ENCODE measurements at places on chromosomes 13 and 19.

GRCh38 chr19:14198384-14199376, 7.3 kb downstream of the ADGRL1 start:
- DNase-seq: no peak

DNA sequence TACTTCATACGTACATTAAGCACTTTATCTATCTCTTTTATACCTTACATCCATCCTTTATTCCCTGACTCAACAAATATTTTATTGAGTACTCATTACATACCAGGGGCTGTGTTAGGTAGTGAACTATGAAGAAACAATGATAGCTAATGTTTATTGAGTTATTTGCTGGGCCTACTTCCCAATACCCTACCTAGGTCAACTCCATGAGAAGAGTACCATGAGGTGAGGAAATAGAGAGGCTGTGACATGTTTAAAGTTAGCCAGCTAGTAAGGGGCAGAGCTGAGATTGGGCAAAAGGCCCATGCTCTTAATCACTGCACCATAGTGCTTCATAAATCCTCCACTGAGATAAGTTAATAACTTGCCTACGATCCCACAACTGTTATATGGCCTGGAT, 79.9 kb downstream of the FREM2 start:
- no peak for DNase-seq

GRCh38 chr19:16208847-16209665, 11.3 kb downstream of the AP1M1 start:
- DNase-seq: no peak

DNA sequence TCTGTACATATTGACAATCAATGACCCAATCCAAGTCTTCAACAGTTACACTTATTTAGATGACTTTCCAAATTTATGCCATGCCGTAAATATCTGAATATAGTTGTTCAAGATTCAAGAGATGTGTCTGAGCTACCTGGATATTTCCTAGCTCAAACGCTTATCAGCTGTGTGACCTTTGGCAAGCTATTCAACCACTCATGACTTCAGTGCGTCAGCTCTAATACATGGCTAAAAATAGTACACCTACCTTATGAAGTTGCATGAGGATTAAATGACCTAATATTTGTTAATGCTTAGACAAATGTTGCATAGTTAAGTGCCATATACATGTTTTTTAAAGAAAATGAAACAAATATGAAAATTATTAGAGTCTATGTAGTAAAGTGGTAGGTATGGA, 704.1 kb downstream of the OLFM4 start:
- DNase-seq: no peak

GRCh38 chr19:50724522-50725217, 1.5 kb downstream of the CLEC11A start:
- peak; percentile 97 for DNase-seq

GRCh38 chr19:30388327-30388726, 16.1 kb downstream of the ZNF536 start:
- no peak for DNase-seq

GRCh38 chr19:29378126-29378525, 147.7 kb upstream of the VSTM2B start:
- DNase-seq: peak; percentile 10

DNA sequence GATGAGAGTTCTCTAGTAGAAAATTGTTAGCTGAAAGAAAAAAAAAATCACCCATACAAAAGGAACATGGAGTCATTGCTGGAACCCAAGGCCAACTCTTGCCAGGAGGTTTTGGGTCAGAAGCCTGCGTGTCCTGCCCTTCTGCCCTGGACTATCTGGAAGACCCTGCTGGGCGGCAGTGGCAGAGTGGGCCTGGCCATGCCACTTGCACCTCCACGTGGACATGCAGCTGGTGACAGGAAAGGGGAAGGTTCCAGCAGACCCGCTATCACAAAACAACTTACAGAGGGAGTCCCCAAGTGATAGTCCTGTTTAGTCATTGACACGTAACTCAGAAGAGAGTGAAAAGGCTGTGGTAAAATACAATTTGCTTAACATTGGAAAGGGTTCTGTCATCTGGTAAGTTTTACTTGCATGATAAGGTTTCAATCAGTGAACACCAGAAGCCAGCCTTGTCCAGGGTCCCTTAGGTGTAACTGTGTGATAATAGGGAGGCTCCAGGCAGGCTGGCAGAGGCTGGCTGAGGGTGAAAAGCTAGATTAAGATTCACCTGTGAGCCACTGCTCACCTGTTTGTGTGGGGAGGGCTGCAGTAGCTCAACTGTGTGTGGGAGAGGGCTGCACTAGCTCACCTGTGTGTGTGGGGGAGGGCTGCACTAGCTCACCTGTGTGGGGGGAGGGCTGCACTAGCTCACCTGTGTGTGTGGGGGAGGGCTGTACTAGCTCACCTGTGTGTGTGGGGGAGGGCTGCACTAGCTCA, 47.8 kb downstream of the COL4A2 start:
- DNase-seq: no peak

GRCh38 chr13:79884890-79885289, 403.9 kb downstream of the NDFIP2 start:
- no peak for DNase-seq

GRCh38 chr19:49200238-49200862, 42.8 kb downstream of the TRPM4 start:
- no peak for DNase-seq

GRCh38 chr13:41651413-41652058, 194.2 kb downstream of the RGCC start:
- DNase-seq: no peak

DNA sequence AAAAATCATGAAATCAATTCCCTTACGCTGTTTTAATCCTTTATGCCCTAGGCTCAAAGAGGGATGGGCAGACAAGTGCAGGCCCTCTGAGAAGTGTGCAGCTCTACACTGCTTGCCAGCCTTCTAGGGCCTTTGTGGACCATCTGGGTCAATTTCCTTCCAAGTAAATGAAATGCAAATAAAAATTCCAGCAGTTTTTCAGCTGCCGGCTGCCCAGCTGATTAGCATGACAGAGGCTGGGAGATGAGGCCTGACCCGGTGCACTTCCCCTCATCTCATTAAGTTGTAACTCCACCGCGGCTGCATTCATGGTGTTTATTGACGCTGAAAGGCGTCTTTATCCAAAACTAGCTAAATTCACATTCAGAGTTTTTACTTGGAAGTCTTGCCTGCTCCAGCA, 47.5 kb upstream of the GSX1 start:
- DNase-seq: no peak

GRCh38 chr19:48724796-48725753, 5.5 kb upstream of the MAMSTR start:
- DNase-seq: peak; percentile 63

- no peak for DNase-seq
These were observed 98.2 kb downstream of the RBM26 start for GRCh38 chr13:79307866-79308298.

DNA sequence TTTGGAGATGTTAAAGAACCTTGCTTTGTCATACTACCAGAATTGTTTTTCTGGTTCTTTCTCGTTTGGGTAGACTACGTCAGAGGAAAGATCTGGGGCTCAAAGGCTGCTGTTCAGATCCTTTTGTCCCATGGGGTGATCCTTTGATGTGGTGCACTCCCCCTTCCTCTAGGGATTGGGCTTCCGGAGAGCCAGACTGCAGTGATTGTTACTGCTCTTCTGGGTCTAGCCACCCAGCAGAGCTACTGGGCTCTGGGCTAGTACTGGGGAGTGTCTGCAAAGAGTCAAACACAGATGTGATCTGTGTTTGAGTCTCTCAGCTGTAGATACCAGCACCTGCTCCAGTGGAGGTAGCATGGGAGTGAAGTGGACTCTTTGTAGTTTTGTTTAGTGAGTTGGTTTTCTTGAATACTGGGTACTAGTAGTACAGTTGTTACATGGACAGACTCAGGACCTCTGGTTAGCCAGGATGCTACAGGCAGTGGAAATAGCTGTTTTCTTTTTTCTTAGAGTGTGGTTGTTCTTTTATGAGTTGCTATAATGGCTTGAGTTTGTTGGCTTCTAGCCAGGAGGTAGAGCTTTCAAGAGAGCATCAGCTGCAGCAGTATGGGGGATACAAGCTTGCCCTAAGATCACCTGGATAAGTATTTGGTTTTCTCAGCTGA, 34.4 kb downstream of the DNAJC15 start:
- DNase-seq: peak; percentile 62

DNA sequence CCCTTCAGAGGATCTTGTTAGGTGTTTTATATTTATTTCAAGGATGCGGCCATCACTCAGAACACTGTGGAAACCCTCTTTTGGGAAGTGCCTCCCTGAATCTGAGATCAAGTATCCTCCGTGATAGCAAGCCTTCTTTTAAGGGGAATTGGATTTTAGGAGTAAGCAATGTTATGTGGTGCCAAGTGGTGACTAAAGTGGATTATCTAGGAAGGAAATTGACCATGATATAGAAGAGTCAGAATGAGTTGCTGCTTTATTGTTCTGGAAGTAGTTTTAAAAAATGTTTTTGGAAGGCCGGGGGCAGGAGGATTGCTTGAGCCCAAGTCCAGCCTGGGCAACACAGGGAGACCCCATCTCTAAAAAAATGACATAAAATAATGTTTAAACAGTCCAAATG, 6.7 kb downstream of the ERCC5 start:
- no peak for DNase-seq

- DNase-seq: peak; percentile 87
These were observed 4.7 kb downstream of the PRR36 start for GRCh38 chr19:7869453-7869909.

- peak; percentile 57 for DNase-seq
These were observed at the start of gene ANKLE1 for GRCh38 chr19:17281391-17282304. Gene ANKLE1, plus strand, starts transcription at chr19:17281901. Its CDS starts 20 bp downstream, at chr19:17281921.

DNA sequence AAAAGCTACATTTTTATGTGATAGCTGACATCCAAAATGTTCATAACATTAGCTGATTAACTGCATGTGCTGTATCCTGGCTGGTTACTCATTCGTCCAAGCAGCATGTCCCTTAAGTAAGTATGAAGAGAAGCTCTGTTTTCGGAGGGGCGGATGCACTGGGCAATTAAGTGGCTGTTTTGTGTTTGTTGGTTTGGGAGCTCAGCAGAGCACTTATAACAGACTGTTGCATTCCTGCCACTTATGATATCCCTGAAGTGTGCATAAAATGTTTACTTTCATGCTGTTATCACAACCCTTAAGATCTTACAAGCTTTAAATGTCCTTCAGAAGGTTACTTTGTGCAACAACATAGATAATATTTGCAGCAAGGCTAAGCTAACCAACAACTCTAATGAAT, 264.1 kb downstream of the NALCN start:
- no peak for DNase-seq

GRCh38 chr13:33392794-33393405, 107.3 kb upstream of the STARD13 start:
- no peak for DNase-seq

GRCh38 chr19:8635422-8635821, 5.0 kb downstream of the NFILZ start:
- no peak for DNase-seq

GRCh38 chr13:70714993-70715392, 606.7 kb upstream of the KLHL1 start:
- DNase-seq: no peak

- DNase-seq: no peak
These were observed 128.7 kb downstream of the UGGT2 start for GRCh38 chr13:95924389-95924994.

DNA sequence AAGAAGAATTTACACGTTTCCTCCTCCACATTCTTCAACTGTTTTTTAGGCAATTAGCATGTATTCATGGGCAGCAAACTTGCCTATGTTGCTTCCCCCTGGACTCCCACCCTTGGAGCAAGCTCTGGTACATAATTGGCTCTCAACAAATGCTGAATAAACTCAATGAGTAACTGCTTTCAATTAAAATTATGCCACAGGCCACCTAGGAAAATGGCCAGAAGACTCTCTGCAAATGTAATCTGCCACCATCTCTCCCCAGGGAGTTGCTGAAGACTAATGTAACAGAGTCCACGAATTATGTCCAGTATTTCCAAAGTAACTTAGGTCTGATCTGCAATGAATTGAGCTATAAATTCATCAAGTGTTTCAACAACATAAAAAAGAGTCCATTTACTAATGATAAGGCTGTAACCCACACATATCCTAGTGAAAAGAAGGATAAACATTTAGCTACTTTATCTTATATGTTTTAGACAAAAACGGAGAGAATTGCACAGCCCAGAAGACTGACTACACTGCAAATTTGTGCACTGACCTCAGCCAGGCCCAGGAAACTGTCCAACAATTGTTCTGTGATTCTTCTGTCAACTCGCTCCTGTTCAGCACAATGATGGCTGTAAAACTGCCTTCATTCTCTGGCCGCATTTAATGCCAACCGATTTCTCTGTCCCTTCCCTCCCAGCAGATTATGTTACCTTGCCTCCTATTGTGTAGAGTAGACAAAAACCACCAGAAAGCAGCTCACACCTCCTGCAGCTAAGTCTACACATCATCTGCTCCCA, 808.6 kb upstream of the ARGLU1 start:
- DNase-seq: no peak

DNA sequence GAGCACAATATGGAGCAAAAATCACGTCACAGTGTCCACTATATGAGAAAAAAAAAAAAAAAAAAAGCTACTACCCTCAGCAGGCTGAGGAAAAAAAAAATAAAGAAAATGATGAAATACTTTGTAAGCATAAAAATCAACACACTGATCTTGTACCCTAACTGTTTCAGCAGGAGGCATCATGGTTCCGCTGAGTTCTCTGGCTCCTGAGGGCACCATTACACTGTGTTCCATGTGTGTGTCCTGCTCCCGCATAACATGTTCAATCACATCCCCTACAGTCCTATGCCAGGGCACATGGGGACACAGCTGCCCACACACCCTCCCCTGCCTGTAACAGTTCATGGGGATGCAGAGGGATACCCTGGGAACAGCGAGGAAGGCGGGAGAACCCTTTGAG, 33.5 kb downstream of the DOCK9 start:
- DNase-seq: no peak

DNA sequence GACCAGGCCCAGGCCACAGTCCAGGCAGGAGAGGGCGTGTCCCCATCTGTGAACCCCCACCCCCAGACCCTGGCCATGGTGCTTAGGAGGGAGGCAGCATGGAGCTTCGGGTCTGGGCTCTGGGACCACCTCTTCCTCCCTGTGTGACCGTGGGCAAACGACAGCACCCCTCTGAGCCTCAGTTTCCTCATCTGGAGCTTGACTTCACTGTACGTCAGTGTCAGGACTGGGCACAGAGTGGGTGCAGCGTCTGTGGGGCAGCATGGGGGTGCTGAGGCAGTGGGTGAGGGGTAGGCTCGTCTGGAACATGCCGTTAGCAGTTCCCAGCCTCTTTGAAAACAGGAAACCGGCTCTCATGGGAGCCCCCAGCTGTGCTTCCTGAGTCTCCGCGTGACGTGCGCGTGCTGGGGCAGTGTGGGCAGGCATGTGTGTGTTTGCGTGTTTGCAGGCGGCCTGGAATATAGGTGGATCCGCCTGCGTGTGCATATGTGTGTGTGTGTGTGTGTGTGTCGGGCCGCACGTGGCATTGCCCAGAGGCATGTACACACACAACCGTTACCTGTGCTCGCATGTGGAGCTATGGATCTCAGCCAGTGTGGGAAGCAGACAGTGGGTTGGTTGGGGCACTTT, 15.8 kb downstream of the ARRDC2 start:
- DNase-seq: peak; percentile 73

- DNase-seq: peak; percentile 26
These were observed 2.6 kb downstream of the FGF9 start for GRCh38 chr13:21673539-21673788.

DNA sequence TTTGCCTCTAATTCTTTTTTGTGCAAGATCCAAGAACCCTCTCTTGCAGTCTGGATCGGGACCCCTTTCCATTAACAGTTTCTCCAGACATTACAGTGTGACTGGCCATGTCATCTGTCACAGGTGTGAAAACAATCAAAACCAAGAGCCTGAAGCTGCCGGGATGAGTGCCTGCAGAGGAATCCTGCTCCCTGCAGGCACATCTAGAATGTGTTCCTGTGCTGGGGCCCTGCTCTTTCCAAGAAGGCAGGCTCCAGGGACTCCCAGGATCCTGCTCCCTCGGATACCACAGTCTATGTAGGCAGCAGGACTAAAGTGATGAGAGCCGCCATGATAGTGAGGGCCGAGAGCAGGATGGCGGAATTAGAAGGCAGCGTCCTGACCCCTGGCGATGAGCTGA, 38.8 kb downstream of the CCDC169 start:
- no peak for DNase-seq

Data from CD4-positive, alpha-beta T cell treated with Interleukin-4 for 1 hour (primary cell).